ENCODE measurements at places on chromosomes 11 and 22. TPM values are rescaled to one million over a fixed set of nuclear protein-coding genes. Genes with fewer than 3 reads are reported as not detected.

Gene OR8D4
- polyA plus RNA-seq = 0.06 TPM

Gene PDE2A
- 18.1 TPM for polyA plus RNA-seq

Gene AIP
- 42.0 TPM for polyA plus RNA-seq

Gene APOBEC3B
- polyA plus RNA-seq = 1.4 TPM

Gene LTBP3
- polyA plus RNA-seq = 131 TPM

Gene DUSP8
- polyA plus RNA-seq = 37.3 TPM

Gene SMARCB1
- 67.8 TPM for polyA plus RNA-seq

DNA sequence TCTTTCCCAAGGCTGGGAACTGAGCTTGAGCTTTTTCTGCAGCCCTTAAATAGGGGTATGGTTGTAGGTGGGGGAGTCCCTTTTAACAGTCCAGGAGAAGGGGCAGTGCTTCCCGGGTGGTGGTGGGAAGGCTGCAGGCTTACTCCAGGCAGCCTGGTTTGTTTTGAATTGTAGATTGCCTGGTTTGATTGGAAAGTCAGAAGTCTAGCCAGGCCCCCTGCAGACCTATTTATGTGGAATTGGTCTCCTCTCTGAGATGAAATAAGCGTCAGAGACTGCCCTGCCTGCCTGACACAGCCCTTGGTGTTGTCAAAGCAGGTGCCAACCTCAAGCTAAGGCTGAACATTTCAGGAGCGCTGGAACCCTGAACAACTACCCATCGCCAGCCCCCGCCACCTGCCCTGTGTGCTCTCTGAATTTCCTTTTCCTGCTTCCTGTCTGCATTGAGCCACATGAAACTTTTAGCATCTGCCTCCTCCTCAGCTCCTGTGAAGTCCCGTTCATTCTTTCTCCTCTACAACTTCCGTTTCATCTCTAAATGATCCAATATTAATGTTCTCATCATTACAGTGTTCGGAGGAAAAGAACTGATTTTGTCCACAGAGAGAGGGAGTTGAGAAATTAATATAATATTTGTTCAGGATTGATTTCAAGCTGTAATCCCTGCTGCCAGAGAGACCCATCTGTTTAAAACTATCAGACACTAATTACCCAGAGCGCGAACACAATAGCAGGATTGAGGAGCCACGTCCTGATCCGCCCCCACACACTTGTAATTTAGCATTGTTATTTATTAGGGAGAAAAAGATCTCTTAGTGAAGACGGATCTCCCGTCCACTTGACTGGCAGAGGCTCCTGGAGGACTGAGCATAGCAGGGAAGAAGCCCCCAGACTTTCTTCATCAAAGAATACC is 136.5 kb downstream of the TRIM29 start:
- no peak for DNase-seq

DNA sequence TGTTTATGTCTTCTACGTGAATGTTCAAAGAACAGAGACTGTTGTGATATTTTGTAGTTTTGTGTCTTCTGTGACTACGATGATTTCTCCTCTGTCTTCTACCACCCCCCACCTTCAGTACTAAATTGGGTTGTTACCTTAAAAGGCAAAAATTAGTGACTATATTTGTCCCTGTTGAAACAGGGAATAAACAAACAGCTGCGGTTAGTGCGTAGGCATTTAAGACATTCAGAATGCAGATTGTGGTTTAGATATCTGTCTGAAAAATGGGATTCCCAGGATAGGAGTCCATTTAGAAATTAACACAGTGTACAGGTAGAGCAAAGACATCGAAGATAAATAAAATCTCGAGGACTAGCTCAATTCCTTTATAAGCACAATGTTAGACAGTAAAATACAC is 15.6 kb upstream of the ARHGAP42 start:
- DNase-seq = no peak

DNA sequence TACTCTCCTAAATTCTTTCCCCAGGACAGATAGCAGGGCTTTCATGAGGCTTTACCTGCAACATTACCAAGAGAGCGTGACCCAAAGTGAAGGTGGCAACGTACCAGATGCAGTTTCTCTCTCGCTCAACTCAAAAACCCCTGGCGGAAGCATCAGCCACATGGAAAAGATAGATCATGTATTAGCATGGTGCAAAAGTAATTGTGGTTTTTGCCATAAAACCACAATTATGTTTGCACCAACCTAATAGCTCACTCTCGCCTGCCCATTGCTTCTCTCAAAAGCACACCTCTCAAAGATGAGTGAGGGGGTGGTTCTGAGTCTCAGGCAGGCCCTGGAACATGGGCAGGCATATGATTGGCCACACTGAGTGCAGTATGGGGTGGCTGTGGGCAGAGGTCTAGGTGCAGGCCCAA is 7.0 kb downstream of the MS4A6A start:
- no peak for DNase-seq

DNA sequence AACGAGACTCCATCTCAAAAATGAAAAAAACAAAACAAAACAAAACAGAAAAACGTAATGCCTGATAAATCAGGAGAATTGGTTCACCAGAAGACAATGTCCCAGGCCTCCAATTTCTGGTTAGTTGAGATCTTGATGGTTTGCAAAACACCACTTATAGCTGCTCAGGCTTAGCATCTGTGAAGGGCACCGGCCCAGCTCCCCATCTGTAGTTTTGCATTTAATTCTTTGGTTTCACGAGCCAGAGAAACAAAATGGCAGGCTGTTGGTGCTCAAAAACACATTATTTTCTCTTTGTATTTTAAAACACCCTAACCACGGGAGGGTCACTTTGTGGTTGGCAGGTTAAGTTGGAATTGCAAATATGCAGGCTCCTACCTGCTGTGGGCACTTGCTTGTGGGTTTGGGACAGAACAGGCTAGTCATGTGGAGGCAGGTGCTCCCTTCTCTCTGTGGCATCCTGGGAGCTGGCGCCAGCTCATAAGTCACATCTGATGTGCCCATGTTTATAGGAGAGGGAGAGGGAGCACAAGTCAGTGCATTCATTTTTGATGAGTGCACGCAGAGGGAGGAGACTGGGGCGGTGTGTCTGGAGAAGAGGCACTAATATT is 145.9 kb downstream of the CEP164 start:
- DNase-seq = no peak

DNA sequence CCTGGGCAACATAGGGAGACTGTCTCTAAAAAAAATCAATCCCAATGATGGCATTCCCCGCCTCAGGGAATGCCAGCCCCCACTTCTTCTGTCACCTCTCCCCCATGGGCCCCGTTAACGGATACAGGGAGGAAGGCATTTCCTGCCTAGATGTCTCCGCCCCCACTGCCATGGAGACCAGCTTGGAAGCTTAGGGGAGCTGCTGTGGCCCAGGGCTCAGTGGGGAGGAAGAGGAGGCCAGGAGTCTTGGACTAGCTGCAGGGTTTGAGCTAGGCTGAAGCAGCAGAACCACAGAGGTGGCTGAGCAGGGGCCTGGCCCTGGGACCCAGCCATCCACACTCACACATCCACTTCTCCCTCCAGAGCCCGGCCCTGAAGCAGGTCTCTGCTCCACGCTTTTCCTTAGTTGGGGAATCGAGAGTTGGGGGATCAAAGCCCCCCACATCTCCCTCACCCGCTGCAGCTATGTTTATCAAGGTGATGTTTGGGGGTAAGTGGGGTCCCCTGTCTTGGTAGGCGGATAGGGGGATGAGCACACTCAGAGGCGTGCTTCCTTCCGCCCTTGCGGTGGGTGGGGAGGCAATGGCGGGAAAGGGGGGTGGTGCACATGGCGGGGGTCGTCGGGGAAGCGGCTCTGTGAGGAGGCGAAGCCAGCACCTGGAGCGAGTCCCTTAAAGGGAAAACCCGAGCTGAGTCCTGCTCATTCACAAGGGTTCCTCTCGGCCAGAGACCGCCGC is at the start of gene C22orf15:
Gene C22orf15 (plus strand): TSS at position 149 of the 737 bp plus-strand sequence. CDS start 317 bp downstream, at position 466.
- no peak for DNase-seq

GRCh38 chr22:22156716-22157347 is 87.8 kb upstream of the VPREB1 start:
- no peak for DNase-seq

- no peak for DNase-seq
These were observed 398.8 kb downstream of the GUCY1A2 start for GRCh38 chr11:106619320-106619990.

GRCh38 chr11:75872887-75873416 is 57.9 kb downstream of the UVRAG start:
- no peak for DNase-seq

- DNase-seq = no peak
These were observed 4.2 kb downstream of the SLC17A6 start for GRCh38 chr11:22342211-22343031.

GRCh38 chr11:41866525-41866924 is 407.1 kb upstream of the LRRC4C start:
- no peak for DNase-seq

GRCh38 chr11:34977089-34977912 is 60.9 kb downstream of the PDHX start:
- no peak for DNase-seq

GRCh38 chr11:1749395-1750351 is 722 bp downstream of the IFITM10 start:
- DNase-seq = no peak

All from forelimb muscle (tissue), 1 donor.